OCI-LY7 (cell line): ENCODE measurements at places on chromosomes 1 and 21. TPM values are rescaled to one million over a fixed set of nuclear protein-coding genes. Genes with fewer than 3 reads are reported as not detected.

DNA sequence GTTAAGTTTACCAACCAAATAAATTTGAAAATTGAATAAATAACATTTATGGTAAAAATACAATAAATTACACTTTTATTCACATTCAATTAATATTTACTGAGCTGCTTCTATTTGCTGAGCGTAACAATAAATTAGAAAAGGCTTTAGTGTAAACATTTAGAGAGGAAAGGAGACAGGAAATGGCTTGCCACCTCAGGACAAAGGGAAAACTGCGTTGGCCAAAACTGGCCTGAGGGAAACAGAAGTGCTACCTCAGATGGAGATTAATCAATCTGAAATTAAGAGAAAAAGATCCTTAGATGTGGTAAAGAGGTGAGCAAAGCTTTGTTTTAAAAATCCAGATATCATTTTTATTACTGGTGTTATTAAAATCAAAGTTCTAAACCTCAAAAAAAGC is 128.0 kb downstream of the SLC44A5 start:
- DNase-seq, result no peak

GRCh38 chr1:178072326-178072725 is 21.6 kb upstream of the RASAL2 start:
- no peak for DNase-seq

GRCh38 chr21:35135481-35135880 is 86.4 kb upstream of the RUNX1 start:
- no peak for DNase-seq

- no peak for DNase-seq
Measured at GRCh38 chr1:84613026-84613425, 38.8 kb upstream of the CTBS start.

GRCh38 chr1:225519166-225519863 is 91.5 kb upstream of the LBR start:
- no peak for DNase-seq

GRCh38 chr1:106548726-106549125 is 507.7 kb upstream of the PRMT6 start:
- DNase-seq, result no peak

DNA sequence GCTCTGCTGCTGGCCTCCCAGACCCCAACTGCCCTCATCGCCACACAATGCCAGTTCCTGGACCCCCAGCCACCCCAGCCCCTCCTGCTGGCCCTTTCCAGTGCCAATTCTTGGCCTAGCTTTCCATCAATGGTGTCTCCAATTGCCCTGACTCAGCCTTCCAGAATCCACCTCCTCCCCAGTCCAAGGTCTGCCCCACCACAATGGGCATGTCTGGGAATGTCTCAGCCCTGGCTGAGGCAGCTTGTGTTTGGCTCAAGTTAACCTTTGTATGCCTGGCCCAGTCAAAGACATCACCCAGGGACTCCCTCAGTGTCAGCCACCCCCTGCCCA is 16.4 kb downstream of the ALDH4A1 start:
- DNase-seq, result no peak

GRCh38 chr1:17161137-17161740 is 42.0 kb upstream of the PADI2 start:
- peak; percentile 48 for DNase-seq

DNA sequence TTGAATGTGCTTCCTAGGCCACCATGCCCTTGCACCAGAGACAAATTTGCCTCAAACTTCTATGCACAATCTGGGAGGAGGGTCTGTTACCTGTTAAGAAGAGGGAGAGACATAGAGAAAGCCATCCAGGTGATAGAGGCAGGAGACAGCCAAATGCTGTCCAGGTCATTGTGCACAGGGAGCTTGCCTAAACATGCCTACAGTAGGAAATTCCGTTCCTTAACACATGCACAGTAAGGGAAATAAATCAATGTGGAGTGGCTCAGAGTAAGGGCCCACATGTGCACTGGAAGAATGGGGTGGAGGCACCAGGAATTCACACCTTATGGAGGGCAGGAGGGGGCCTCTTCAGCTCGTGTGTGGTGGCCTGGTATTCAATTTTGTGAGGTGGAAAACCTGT is 19.5 kb upstream of the CREG1 start:
- DNase-seq, result no peak

GRCh38 chr1:214505134-214505533 is 46.3 kb downstream of the PTPN14 start:
- DNase-seq, result no peak

DNA sequence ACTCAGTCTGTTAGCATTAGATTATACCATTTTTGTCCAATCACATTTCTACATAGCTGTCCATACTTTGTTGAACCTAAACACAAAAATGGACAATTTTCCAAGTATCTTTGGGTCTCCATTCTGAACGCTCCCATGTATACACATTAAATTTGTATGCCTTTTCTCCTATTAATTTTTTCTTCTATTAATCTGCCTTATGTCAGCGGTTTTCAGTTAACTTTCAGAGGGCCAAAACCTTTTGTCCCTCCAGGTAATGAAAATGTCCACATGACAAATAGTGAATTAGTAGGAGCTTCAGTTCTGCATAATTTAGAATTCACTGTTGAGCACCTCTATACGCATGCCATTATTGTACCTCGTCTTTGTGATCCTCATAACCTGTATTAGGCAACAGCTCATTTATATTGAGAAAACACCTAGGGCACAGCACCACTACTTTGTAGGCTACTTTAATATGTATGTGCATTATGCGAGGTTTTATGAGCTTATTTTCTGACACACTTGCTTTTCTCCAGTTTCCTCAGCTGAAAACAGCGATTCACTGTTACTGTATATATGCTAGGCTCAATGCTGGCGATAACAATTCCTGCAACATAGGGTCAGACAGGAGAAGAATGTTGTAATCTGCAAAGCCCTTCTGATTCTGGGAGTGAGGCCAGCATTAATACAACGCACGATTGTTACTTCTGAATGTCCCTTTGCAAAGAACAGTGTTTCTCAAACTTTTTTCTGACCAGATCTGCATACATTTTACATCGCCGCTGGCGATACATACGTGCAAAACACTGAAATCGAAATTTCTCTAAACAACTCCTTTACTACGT is 1.1 kb upstream of the ABCD3 start:
- DNase-seq, result peak; percentile 4

- DNase-seq, result no peak
Measured at GRCh38 chr1:178263341-178263740, 169.4 kb downstream of the RASAL2 start.

DNA sequence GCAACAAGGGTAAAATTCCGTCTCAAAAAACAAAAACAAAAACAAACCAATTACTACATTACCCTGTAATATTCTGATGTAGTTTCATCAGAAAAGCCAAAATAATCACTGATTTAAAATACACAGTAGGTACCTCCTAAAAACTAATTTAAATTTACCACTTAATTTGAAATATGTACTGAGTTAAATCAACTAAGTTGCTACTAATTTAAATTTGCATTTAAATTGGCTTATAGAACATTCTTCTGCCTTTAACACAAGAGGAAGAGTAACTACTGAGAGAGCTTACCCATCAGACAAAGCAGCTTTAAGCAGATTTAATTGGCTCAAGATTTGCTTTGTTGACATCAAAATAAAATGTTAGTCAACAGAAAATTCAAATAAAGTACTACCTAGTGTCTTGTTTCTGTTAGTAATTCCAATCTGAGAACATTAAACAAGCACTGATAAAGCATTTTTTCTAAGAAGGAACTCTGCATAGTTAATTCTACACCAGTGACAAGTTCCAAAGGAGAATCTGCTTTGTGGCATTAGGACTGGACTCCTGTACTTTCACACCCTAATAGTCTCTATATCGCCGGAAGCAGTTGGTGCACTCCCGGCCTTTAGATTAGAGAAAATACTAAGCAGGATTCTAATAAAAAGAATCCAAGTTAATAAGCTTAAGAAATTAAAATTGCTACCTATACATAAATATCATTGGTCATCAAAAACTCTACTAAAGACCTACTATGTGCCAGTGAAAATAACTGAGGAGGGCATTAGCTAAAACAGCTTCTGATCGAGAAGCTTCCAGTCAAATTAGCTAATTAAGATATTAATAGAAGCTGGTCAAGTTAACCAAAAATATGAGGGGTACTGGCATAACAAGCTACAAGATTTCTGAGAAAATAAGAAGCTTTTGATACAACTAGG is 8.4 kb downstream of the LUZP1 start:
- no peak for DNase-seq

- DNase-seq, result no peak
Measured at GRCh38 chr1:150895618-150896017, 8.7 kb downstream of the CTXND2 start.

DNA sequence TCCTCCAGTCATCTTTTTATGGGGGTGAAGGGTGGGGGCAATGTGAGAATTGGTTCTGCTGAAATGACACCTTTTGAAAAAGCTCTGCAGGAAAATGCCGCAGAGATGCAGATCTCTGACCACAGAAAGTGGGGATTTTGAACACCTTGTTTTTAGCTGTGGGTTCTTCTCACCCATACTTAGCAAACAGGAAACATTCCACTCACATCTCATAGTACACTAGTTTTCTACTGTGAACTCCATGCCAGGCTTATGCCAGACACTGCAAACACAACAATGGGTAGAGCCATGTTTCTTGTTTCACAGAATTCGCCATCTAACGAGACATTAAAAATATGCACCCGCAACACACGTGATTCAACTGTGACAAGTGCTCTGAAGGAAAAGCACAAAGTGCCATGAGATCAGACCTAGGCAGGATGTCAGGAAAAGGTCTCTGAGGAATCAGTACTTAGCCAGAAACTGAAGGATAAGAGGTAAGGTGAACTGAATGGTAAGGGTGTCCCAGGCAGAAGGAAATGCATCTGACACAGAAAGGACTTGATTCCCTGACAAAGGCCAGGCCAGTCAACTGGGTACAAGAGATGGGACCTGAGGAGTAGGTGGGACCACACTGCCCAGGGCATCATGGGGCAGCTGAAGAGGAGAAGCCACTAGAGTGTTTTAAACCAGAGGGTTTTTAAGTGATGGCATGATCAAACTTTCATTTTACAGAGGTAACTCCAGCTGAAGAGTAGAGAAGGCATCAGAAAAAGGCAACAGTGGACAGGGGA is 83.8 kb upstream of the JAK1 start:
- DNase-seq, result no peak

DNA sequence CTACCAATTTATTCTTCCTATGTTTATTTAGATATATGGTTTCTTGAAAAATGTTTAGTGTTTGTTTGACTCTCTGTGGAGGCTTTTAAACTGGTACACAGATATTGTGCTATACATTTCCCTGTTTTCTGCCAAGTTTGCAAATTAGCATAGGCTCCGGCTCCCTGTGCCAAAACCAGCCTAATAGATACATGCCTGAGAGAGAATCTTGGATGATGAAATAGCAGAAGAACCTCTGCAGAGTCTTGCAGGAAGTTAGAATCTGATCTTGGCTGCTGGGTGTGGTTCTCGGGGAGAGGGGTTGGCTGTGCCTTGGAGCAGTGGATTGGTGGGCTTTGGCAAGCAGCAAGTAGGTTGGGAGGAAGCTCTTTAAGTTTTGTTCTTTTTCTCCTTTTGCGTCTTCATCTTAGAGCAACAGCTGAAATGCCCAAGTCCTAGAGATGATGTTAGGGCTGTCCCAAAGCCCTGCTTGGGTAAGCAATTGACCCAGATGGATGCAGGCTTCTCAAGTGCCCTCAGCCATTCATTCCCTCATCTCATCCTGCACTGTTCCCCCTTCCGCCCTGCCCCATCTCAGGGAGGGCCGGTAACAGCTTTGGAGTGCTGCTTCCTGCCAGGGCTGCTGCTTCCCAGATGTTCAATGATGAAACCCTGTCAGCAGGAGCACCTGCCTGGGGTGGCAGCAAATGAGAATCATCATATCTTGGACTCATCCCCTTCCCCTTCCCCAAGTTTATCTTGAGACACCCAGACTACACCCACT is 9.3 kb downstream of the PLA2G2A start:
- no peak for DNase-seq

GRCh38 chr1:239763850-239764249 is 327.8 kb upstream of the FMN2 start:
- DNase-seq, result no peak

DNA sequence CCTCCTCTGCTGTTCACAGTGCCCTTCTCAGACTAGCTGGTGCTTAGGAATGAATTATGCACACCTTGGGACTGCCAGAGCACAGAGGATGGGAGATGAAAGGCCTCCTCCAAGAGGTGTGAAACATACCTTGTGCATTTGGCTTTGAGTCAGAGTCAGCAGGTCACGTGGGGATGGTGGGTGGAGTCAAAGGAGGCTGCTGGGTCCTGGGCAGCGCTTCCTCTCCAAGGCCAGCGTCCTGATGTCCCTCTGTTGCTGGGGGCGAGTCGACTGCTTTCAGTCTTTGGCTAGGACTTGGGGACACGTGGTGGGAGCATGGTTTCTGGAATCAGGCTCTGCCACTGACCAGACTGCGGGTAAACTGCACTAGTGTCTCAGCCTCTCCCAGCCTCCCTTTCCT is 91.2 kb downstream of the AJAP1 start:
- no peak for DNase-seq

DNA sequence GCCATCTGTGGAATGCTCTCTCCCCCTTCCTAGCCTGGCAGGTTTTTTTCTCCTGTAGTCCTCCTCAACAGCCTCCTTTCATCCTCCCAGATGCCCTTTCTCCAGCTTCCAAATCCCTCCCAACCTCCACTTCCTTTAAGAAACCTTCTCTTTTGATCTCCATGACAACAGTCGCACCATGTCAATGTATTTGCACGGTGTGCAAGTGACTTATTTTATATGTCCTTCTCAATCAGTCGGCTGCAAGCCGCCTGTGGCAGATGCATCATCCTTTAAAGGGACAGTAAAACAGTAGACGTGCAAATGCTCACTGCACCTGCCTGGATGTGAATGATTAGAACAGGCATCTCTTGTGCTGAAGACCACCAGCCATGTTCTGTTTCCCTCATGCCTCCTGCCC is 285.2 kb downstream of the PCP4 start:
- no peak for DNase-seq

- DNase-seq, result no peak
Measured at GRCh38 chr1:69569175-69569541, 1.4 kb downstream of the LRRC7 start.

DNA sequence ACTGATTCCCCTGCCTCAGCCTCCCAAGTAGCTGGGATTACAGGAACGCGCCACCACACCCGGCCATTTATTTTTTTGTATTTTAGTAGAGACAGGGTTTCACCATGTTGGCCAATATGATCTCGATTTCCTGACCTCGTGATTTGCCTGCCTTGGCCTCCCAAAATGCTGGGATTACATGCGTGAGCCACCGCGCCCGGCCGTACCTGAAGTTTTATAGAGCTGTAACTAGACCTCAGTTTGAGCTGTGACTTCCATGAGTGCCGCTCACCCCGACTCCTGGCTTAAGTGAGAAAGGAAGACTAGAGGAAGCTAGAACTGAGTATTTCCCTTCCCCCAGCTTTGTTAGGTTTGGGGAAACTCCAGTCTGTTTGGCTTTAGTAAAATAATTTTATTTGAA is 1283.1 kb downstream of the KCNT2 start:
- DNase-seq, result no peak

- no peak for DNase-seq
Measured at GRCh38 chr21:29260461-29260860, 38.3 kb upstream of the BACH1 start.

CLCA4 gene
- total RNA-seq, result not detected in 2 replicates

ARHGAP29 gene
- not detected in 2 replicates for total RNA-seq

CFAP45 gene
- 0.63 and 0.85 TPM in 2 replicates for total RNA-seq

AIRE gene
- not detected in 2 replicates for total RNA-seq

ECE1 gene
- total RNA-seq, result 25.3 and 32.8 TPM in 2 replicates

LCE4A gene
- total RNA-seq, result not detected in 2 replicates

THEM5 gene
- total RNA-seq, result not detected in 2 replicates

DNAI4 gene
- 10.2 and 12.0 TPM in 2 replicates for total RNA-seq

CLDN19 gene
- total RNA-seq, result not detected in 2 replicates

PAX7 gene
- not detected in 2 replicates for total RNA-seq
